ENCODE measurements at places on chromosomes 16 and 17. TPM values are rescaled to one million over a fixed set of nuclear protein-coding genes. Genes with fewer than 3 reads are reported as not detected.

The TNP2 gene
- total RNA-seq = not detected

The RRN3 gene
- 34.1 TPM for total RNA-seq

The PRSS33 gene
- total RNA-seq = not detected

The ATAD5 gene
- 21.1 TPM for total RNA-seq

The KRTAP2-3 gene
- not detected for total RNA-seq

The KCNG4 gene
- not detected for total RNA-seq

The RMI2 gene
- total RNA-seq = 40.5 TPM

The MC1R gene
- total RNA-seq = 9.1 TPM

The CRISPLD2 gene
- 0.17 TPM for total RNA-seq

The TCAP gene
- 1.7 TPM for total RNA-seq

The TBX6 gene
- 0.68 TPM for total RNA-seq

The ARHGAP44 gene
- not detected for total RNA-seq

The FOXN1 gene
- not detected for total RNA-seq

The CNP gene
- total RNA-seq = 99.3 TPM

The ENPP7 gene
- total RNA-seq = not detected
